ENCODE measurements at places on chromosomes 13 and 19.

DNA sequence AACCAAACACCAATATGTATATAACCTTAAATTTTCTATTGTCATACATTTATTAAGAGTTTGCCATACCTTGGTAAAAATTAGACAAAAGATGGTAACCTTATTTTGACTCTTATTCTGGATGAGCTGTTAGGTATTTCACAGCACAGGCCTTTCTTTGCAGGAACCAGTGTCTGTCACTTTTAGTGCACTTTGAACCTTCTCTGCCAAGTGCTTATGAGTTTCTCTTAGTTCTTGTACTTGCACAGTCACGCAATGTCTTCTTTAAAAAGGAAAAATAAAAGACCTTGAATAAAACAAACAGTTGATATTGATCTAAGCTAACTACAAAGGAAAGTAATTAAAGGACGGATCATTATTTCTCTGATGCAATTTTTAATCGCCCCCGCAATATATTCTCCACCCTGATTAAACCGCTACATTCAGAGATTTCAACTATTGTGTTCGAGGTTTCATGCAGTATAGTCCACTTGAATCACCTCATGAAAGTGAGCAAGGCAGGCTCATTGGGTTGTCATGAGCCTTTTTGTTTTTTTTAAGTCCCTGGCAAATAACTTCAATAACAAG lies 534.5 kb downstream of the KLF5 start:
- no peak for DNase-seq

DNA sequence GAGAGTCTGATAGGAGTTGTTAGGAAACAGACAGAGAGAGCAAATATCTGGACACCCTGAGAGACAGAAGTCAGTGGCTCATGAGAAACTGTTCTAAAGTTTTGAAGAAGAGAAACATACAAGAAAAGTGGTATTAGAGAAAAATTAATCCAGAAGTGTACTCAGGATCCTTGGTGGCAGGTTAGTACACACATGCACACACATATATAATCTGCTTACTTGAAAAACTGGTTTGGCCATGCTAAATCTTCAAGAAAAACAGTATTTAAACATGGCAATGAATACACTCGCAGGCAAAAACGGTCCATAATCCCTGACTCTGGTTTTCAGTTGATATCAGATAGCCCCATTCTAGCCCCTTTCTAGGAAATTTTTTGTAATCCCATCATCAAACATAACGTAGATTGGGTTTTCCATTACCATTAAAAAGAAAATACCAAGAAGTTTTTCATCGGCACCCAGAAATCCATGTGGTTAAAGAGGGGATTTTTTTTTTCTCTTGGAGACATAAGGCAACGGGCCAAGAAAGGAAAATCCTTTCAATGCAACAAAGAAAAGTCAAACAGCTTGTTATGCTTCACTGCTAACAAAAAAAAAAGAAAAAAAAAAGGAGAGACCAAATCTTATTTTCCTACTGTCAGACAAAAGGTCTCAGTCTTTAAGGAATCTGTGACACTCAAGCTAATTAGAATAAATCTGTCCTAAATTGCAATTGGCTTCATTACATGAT lies 178.0 kb upstream of the MIR17HG start:
- DNase-seq = no peak

GRCh38 chr13:73174521-73175010 lies 115.8 kb downstream of the KLF5 start:
- DNase-seq = no peak

DNA sequence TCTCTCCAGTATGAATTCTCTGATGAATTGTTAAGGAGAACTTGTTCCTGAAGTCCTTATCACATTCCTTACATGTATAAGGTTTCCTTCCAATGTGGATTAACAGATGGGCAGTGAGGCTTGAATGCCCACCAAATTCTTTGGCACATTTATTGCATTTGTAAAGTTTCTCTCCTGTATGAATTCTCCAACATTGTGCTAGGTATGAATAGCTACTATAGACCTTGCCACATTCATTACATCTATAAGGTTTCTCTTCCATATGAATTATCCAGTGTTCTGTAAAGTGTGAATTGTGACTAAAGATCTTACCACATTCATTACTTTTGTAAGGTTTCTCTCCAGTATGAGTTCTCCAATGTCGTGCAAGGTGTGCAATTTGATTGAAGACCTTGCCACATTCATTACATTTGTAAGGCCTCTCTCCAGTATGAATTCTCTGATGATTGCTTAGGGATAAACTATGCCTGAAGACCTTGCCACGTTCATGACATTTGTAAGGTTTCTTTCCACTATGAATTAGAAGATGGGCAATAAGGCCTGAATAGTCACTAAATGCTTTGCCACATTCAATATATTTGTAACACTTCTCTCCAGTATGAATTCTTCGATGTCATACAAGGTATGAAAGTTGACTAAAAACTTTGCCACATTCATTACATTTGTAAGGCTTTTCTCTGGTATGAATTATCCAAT lies 20.4 kb downstream of the ZNF578 start:
- DNase-seq = no peak

DNA sequence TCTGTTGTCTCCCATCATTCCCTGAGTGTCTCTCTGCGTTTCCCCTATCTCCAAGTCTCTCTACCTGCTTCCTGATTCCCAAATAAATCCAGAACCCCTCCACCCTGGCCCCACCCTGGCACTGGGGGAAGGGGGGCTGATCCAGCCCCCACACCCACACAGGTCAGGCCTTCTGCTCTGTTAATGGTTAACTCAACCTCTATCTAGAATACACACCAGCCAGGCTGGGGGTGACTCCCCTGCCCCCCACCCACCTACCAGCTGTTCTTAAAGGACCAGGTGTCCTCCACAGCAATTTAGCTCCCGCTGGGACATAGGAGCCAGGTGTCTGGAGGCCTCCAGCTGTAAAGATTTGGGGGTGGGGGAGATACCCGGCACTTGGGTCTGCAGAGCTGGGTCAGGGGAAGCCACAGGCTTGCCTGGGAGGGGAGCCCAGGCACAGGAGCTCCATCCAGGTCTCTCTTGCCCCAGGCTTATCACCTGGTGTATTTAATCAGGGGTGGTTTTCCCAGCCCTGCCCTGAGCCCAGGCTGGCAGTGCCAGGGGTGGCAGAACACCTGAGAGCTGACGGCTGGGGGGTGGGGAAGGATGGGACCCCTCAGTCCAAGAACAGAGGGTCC lies 3.9 kb downstream of the IRF2BP1 start:
- no peak for DNase-seq

DNA sequence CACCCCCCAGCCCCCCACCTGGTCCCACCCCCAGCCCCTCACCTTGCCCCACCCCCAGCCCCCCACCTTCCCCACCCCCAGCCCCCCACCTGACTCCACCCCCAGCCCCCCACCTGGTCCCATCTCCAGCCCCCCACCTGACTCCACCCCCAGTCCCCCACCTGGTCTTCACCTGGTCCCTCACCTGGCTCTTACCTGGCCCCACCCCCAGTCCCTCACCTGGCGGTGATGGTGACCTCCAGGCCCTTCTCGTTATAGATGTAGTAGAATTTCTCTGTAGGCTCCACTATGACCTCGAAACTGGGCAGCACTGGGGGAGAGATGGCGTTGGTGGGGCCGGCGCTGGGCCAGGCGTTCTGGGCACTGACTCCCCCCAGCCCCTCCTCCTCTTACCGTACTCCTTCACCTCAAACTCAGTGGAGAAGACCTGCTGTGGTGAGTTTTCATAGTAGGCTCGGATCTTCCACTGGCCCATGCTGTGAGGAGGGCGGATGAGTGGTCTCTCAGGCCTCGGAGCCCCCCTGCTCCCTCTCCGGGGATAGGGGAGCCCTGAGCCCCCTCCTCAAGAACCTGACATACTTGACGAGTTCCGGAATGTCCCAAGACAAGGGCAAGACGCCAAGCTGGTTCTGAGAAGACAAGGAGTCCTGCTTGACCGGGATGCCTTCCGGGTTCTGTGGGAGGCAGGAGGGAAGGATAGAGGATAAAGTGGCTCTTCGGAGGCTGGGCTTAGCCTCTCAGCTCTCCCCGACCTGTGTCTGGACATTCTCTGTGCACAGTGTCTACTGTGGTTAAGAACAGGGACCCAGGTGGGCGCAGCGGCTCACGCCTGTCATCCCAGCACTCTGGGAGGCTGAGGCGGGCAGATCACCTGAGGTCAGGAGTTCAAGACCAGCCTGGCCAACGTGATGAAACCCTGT lies 6.4 kb downstream of the C3 start:
- DNase-seq = no peak
